ENCODE measurements at places on chromosomes 6 and 20.

GRCh38 chr6:73968221-73968757 lies 272.3 kb downstream of the CD109 start:
- no peak overlapping the region for H3K27ac ChIP-seq
- H3K36me3 ChIP-seq = no peaks in the 10 kb centered on the region
- DNase-seq = no peak
- no peaks in the 10 kb centered on the region for H3K4me1 ChIP-seq
- H3K4me3 ChIP-seq = no peak overlapping the region
- H3K27me3 ChIP-seq = peaks cover 4% of the 10 kb centered on the region

DNA sequence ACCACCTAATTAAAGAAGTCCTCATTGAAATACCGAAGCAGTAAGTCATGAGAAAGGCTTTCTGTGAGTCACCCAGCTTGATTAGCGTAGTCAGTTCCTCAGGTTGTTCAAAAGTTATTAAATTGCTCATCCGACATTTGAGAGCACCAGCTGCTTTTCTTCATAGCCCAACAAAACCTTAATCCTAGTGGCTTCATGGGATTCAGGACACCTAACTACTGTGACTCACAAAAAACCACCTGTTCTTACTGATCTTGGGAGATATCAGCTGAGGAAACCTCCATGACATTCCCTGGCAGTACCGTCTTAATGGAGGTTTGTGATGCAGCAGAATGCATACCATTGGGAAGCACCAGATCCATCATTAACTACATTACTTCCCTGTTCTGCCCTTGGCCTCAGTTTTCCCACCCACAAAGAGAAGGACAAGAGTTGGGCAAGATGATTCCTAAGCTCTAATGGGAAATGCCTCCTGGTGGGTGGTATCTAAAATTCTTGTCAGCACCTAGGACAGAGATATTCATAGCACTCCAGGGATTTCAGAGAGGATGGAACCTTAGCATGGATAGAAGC lies 103.8 kb downstream of the KHDC1L start:
- no peaks in the 10 kb centered on the region for H3K27me3 ChIP-seq
- no peak for DNase-seq
- no peaks in the 10 kb centered on the region for H3K4me1 ChIP-seq
- H3K4me3 ChIP-seq = no peak overlapping the region

DNA sequence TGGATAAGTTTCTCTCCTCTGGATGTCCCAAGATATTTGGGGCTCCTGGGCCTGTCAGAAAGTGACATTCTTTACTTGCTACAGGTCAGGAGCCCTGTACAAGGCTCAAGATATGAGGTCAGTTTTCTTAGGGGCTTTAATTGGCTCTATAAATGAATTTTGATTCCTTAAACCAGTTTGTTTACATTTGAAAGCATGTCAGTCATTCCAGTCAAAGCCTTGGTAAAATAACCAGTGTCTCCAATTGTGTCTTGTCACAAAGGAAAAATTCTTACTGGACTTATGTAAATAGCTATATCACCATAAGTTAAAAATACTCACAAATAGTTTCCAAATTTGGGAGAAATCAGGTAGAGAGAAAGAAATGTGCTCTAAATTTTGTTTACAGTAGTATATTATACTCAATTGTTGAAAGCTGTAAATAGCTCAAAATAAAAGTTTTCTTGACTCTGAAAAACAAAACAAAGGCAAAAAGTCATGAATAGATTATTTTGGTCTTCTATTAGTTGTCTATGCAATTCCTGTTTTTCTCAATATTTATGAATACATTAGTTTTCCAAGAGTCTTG lies 22.9 kb downstream of the RNF182 start:
- H3K36me3 ChIP-seq = no peaks in the 10 kb centered on the region
- no peaks in the 10 kb centered on the region for H3K27me3 ChIP-seq
- H3K27ac ChIP-seq = no peak overlapping the region
- DNase-seq = no peak
- no peaks in the 10 kb centered on the region for H3K4me1 ChIP-seq

DNA sequence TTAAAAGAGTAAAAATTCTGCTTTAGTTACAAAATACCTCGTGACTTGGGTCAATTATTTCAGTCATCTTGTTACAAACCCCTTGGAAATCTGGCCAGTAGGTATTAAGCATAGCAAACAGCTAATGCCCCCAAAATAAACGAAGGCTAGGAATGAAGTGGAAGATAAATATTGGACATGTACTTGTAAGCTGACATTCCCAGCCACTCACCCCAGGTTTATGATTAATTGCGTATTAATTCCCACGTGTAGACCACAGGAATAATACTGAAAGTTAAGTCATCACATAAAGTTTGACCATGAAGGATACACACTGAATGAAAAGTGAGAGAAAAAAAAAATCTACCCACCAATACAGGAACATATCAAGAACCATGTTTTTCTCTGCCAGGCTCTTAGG lies 936.5 kb upstream of the ADGRB3 start:
- no peaks in the 10 kb centered on the region for H3K4me1 ChIP-seq
- no peak overlapping the region for H3K27ac ChIP-seq

GRCh38 chr6:44697327-44697726 lies 309.8 kb downstream of the CDC5L start:
- H3K27me3 ChIP-seq = no peaks in the 10 kb centered on the region
- H3K36me3 ChIP-seq = no peaks in the 10 kb centered on the region
- no peak overlapping the region for H3K4me3 ChIP-seq
- no peak for DNase-seq
- no peaks in the 10 kb centered on the region for H3K4me1 ChIP-seq
- no peak overlapping the region for H3K27ac ChIP-seq

DNA sequence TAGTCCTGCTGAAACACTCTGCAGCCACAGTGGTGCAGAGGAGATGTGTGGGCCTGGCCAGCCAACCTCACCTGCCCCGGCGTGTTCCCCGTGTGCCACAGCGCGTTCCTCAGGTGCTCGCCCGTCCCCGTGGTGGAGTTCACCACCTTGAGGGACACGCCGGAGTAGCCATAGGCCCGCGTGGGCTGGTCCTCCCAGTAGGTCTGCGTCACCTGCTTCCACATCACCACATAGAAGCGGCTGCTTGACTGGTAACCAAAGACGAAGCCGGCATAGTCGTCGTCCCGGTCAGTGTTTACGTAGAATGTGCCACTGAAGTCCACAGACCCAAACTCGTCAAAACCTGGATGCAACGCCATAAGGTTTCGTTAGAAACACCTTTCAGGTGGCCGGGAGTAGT lies 31.5 kb downstream of the THBS2 start:
- no peaks in the 10 kb centered on the region for H3K27me3 ChIP-seq
- no peaks in the 10 kb centered on the region for H3K36me3 ChIP-seq
- no peak for DNase-seq
- no peak overlapping the region for H3K4me3 ChIP-seq
- H3K4me1 ChIP-seq = no peaks in the 10 kb centered on the region

DNA sequence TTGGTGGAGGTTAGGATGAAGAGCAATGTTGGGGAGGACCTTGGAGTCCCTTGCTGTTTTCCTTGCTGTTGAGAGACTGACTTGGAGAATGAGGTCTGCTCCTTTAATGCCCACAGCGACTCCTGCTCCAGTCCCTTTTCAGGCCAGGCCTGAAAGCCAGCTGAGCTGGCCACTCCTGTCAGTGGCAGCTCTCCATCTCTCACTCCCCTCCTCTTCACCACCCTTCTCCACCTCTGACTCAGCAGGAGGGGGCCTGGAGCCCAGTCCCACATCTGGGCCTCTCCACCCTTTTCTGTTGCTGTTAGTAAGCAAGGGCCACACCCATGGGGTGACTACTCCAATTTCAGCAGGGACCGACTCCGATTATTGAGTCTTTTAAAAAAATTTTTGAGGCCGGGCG lies 2.2 kb downstream of the SNX21 start:
- no peak overlapping the region for H3K27ac ChIP-seq
- DNase-seq = no peak
- H3K4me3 ChIP-seq = no peak overlapping the region
- H3K36me3 ChIP-seq = no peaks in the 10 kb centered on the region

- no peaks in the 10 kb centered on the region for H3K27me3 ChIP-seq
- H3K36me3 ChIP-seq = no peaks in the 10 kb centered on the region
- H3K27ac ChIP-seq = no peak overlapping the region
These were observed 451.3 kb downstream of the HTR1B start for GRCh38 chr6:77011929-77012545.

DNA sequence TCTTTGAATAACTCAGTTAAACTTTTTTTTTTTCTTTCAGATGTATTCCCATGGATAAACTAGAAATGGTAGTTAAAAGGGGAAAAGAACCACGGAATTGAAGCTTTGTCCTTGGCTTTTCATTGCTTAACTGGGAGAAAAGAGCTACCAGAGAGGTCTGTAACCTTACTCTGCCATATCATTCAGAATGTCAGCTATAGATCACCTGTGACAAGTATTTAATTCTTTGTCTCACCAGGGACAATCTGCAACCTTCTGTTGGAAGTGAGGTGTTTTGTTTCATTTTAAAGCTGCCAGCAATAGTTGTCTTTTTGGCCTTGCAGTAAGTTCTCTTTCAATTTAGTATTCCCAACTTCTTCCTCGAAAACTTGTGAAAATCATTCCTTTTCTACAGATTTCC lies 618.4 kb downstream of the FRK start:
- no peaks in the 10 kb centered on the region for H3K36me3 ChIP-seq
- H3K27me3 ChIP-seq = no peaks in the 10 kb centered on the region
- no peak for DNase-seq

GRCh38 chr6:7811441-7811840 lies 85.5 kb downstream of the BMP6 start:
- H3K4me3 ChIP-seq = no peak overlapping the region
- H3K4me1 ChIP-seq = no peaks in the 10 kb centered on the region
- H3K27ac ChIP-seq = no peak overlapping the region
- no peaks in the 10 kb centered on the region for H3K27me3 ChIP-seq

DNA sequence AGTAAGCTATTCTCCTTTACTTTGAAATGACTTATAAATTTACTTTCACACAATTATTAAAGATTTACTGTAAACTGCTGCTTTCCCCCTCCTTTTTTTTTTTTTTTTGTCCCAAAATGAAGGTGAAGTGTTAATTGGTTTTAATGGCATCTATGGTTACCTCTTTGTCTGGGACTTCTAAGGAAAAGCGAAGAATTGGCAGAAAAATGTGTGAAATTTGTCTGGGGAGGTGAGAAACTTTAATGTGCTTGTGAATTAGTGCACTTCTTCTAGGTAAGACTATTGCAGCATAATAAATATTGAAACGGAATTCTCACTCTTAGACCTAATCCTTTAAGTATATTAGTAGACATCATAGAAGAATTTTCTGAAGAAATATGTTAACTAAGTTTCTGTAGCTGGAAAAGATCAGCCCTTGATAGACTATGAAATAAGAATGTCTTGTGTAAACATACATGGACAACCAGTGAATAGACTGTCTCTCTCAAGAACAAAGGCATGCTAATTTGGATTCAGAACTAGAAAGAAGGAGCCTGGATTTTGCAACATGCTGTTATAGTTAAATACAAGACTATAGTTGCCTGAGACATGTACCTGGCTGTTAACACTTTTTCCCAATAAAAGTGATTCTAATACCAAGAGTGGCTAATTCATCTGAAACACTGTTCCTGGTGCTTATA lies 23.9 kb downstream of the FLRT3 start:
- H3K4me3 ChIP-seq = no peak overlapping the region
- no peaks in the 10 kb centered on the region for H3K27me3 ChIP-seq
- no peaks in the 10 kb centered on the region for H3K36me3 ChIP-seq
- H3K27ac ChIP-seq = no peak overlapping the region
- H3K4me1 ChIP-seq = no peaks in the 10 kb centered on the region

DNA sequence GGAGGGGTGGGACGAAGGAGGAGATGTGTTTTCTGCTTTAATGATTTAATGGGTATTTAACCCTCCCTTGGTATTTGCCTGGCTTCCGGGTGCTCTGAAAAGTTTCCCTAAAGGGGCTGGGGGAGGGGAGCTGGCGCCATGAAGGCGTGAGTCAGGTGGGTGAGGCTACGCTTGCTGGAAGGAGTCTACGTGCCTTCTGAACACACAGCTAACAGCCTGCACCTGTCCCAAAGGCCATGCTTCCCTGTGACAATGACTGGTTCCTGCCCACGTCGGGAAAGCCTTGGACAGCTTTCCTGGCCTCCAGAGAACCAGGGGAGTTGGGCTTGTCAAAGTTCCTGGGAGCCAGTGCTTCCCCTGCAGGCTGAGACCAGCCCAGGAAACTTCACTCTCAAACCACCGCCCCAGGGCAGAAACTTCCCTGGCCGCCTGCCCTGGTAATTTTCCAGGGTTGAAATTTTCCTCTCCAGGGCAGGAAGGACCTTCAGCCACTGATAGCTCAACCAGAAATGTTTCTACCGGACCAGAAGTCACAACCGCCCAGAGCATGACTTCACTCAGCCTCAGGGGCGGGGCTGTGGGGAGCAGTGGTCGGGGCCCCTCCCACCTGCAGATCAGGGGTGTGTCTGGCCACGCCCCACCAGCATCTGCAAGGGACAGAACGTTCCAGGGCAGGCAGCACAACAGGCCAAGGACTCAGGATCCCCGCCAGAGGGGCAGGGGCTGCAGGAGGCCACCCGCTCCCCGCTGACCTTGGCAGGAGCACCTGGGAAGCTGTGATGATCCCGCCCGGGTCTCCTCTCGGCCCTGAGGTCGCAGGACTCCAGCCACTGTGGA lies 18.6 kb upstream of the SLCO4A1 start:
- DNase-seq = peak; percentile 91
- no peaks in the 10 kb centered on the region for H3K36me3 ChIP-seq
- H3K4me1 ChIP-seq = peaks cover 20% of the 10 kb centered on the region
- H3K4me3 ChIP-seq = no peak overlapping the region

- no peak overlapping the region for H3K4me3 ChIP-seq
- DNase-seq = no peak
- no peaks in the 10 kb centered on the region for H3K27me3 ChIP-seq
- H3K4me1 ChIP-seq = no peaks in the 10 kb centered on the region
- H3K36me3 ChIP-seq = no peaks in the 10 kb centered on the region
These were observed 516.1 kb upstream of the MAN1A1 start for GRCh38 chr6:119865466-119866350.

DNA sequence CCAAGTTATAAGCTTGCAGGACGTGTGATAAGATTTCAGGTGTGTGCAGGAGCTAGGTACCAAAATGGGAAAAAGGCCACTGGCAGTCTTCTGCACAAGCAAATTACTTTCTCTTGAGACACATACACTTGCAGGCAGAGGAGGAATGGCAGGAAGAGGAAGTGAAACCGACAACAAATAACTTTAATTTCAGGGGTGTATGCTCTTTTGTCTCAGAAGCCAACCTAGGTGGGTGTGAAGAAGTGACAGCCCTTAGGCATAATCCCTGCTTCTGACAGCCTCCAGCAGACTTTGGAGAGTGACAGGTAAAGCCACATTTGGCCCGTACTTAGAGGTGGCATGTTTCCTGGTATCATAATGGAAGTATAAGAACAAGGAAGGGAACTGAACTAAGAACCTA lies 118.8 kb upstream of the TRAF3IP2 start:
- H3K4me1 ChIP-seq = no peaks in the 10 kb centered on the region
- H3K27ac ChIP-seq = no peak overlapping the region
- H3K36me3 ChIP-seq = no peaks in the 10 kb centered on the region
- no peaks in the 10 kb centered on the region for H3K27me3 ChIP-seq

Data from pancreas (tissue), 10 donors.